Erythroblast (primary cell): ENCODE measurements at places on chromosomes 4 and X.

DNA sequence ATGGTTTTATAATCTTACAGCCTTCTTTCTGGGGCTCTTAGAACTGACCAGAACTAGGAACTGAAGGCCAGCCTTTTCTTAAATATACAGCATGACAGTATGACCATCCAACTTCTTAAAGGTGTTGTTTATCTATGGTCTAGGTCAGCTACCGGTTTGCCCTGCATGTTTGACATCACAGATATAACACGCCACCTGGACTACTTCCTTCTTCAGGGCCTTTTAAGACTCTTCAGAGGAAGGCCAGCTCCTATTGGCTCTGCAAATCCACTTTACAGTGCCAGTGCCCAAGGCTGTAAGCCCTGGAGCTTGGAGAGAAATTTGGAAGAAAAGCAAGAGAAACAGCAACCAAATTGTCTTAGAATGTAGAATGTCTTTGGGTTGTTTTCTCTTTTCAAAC lies 185.5 kb downstream of the MGST2 start:
- no peak for DNase-seq

- DNase-seq, result no peak
Measured at GRCh38 chr4:95387719-95388118, 161.1 kb downstream of the UNC5C start.

DNA sequence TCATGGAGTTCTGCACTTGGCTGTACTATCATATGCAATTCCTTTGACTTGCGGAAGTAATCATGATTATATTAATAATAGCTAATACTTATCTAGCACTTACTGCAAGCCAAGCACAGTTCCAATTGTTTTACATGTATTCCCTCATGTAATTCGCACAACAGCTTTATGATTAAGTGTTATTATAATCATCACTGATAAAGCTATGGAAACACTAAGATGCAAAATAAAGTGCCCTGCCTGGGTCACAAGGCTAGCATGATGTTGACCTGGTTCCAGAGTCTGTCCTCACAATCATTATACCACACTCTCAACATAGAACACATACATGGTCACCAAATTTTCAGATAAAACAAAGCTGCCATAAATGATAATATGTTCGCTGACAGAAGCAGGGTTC lies 234.6 kb downstream of the FMR1NB start:
- DNase-seq, result no peak

DNA sequence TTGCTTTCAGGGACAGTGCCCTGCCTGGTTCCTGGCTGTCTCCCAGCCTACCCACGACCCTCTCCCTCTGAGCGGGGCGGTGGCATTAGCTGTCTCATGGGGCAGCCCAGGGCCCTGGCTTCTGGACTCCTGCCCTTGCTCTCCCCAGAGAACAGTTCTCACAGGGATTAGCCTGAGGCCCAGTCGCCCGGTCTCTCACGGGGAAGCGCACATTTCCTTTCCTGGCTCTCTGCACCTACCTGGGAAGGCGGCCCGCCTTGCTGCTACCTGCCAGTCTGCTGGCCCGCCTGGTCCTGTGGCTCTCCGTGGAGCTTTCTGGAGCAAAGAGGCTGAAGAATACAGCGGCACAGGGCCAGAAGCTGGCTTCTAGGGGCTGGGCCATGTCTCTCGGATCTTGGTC lies 128.4 kb downstream of the FHDC1 start:
- DNase-seq, result no peak

- DNase-seq, result no peak
Measured at GRCh38 chr4:6142511-6142910, 57.8 kb downstream of the JAKMIP1 start.

DNA sequence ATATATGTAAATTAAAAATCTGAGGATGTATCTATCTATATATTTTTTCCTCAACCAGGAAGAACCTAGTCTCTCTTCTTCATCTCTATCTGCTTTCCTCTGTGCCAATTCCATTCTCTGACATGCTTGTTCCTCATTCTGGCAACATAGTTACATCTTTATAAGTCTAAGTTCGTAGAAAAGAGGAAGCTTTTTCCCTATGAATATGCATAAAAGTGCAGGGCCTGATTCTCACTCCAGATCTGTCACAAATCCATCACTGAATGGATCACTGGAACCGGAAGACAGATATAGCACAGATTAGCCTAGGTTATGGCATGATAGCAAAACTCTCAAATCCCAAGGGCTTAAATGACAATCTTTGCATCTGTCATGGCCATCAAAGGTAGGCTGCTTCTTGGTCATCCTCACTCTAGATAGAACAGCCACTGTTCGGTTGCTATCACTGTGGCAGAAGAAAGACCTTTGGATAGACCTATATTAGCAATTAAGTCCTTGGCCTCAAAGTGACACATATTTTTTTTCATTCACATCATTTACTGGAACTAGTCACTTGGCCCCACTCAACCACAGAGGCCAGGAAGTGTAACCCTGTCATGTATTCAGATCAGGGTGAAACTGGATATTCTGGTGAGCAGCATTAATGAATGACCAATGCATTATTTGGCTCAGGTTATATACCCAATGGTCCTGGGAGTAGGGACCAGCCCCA lies 22.2 kb downstream of the DTHD1 start:
- no peak for DNase-seq

DNA sequence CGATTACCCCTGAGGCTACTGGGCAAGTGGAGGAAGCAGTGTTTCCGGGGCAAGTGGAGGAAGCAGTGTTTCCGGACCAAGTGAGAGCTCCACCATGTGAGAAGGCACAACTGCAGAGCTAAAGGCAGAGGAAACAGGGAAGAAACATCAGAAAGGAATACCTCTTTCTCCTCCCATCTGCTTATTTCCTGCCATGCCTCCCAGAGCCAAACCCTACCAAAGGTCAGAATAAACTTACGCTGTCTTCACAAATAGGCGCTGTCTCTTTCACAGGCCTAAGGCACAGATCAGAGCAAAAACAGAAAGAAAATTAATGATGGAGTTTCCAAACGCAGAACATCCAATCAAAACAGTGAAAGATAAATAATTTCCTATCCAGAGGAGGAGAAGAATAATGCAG lies 153.0 kb downstream of the ATOH1 start:
- DNase-seq, result no peak

GRCh38 chr4:102554482-102554881 lies 53.3 kb downstream of the NFKB1 start:
- DNase-seq, result no peak

GRCh38 chr4:723751-724530 lies 18.3 kb downstream of the PCGF3 start:
- DNase-seq, result no peak

GRCh38 chr4:3311489-3312171 lies 18.8 kb downstream of the RGS12 start:
- no peak for DNase-seq

DNA sequence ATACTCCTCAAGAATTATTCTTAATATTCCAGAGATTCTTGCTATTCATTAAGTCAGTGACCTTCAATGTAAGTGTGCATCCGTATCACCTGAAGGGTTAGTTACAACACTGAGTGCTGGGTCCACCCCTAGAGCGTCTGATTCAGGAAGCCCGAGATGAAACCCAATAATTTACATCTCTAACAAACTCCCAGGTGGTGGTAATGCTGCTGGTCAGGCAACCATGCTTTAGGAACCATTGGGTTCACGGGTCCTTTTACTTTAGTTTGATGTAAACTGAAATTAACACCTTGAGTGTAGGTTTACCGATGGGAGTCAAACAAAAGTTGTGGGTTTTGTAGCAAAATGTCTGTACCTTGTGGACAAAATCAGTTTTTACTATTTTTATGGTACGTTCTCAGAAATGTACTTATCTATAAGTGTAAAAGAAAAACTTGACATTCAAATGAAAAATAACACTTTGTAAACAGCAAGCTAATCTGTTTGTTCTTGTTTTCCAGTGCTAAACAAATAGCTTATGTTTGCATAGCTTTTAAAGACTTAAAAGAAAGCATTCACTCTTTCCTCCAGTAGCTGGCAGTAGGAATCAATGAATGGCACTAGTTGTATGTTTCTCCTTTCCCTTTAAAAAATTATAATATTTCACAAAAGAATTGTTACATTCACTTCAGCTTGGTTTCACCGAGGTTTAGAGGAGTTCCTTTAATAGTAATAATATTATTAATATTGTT lies 32.7 kb downstream of the ACE2 start:
- no peak for DNase-seq

GRCh38 chrX:23271026-23271425 lies 63.6 kb upstream of the PTCHD1 start:
- no peak for DNase-seq

DNA sequence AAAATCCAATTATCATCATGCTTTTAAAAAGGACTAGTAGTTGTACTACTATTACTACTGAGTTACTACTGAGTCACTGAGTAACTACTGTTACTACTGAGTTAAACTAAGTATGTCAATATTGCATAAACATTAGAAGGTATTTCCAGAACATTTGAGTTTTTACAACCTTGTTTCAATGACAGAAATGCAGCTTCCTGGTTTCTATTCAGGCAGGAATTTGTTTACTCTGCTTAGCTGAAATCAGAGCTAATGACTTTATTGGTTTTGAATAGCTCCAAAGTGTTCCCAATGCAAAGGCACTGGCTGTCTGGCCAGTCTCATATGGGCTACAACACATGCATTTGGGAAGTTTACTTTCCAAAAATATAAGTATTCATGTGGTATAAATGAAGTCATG lies 12.0 kb downstream of the RPS6KA6 start:
- DNase-seq, result no peak

DNA sequence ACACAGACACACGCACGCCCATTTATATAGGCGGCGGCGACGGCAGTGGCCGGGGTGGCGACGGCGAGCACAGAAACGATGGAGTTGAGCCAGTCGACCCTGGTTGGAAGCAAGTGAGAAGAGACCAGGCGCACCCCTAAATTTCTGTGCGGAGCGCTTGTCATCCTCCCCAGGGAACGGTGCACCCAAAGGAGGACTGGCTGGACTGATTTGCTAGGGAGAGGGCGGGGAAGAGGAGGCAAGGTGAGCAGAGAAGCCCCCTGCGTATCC lies 302 bp downstream of the NHS start:
- DNase-seq, result no peak

GRCh38 chrX:47539860-47540259 lies 21.1 kb upstream of the ARAF start:
- no peak for DNase-seq

DNA sequence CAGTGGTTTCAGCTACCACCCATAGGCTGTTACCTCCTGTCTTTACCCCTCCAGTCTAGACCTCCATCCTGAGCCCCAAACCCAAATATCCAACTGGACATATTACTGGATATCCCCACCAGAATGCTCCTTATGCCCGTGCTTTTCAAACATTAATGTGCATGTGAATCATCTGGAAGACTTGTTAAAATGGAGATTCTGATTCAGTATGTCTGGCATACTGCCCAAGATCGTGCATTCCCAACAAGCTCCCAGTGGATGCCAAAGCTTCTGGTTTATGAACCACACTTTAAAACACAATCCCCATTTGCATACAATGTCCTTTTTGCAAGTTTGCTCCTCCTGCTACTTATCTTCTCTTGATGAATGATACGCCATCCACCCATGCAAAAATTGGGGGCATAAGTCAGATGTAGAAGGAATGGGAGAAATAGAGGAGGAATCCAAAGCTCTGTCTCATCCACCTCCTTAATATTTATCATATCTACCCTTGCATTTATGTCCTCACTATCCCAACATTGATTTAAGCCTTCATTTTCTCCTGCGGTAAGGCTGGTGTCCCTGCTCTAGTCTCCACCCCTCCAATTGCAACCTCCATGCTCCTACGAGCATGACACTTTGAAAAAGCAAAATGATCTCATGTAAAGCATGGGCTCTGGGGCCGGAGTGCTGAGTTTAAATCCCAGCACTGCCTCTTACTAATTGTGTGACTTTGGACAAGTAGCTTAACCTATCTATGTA lies 7.4 kb upstream of the PGRMC1 start:
- no peak for DNase-seq

GRCh38 chr4:4227510-4228355 lies 1.0 kb upstream of the OTOP1 start:
- no peak for DNase-seq

- no peak for DNase-seq
Measured at GRCh38 chr4:71540749-71541269, 202.0 kb downstream of the SLC4A4 start.

DNA sequence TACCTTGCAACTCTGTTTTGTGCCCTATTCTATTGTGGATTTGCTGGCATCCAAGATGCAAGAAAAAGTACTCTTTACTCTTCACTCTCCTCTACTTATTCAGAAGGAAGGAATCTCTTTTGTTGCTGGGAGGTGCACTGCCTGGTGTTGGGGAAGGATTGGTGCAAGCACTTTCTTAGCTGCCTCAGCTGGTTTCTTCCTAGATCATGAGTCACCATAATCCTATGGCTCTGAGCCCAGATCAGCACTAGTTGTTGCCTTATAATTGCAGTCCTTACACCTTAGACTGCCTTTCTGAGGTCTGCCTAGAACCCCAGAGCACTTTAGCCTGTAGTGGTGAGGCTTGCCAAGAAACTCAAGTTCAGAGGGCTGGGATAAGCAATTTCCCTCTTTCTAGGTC lies 37.0 kb upstream of the CT83 start:
- DNase-seq, result no peak

GRCh38 chr4:76722838-76723237 lies 175.1 kb downstream of the SOWAHB start:
- no peak for DNase-seq

DNA sequence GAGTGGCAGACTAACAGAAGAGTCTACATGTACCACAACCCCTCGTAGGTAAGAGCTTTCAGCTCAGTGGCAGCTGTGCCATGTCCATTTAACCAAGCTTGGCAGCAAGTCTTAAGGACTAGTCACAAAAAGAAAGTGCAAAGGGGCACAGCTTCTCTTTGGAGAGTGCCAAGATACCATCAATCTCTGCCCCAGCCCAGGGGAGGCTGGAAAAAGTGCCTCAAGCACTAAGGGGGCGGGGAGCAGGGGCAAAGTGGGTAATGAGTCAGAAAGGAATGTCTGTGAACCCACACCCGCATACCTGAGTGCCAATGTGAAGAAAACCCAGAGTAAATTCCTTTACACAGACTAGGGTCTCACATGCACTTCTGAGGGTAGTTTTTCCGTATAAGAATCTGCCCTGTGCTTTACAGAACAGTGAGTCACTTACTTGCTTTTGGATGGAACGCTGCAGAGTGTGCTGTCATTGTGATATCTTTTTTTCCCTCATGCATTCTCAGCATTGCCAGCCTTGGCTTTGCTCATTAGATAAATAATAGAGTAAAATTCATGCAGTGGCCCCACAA lies 219.8 kb downstream of the ZNF674 start:
- no peak for DNase-seq
